ENCODE measurements at places on chromosomes 3 and 15.

DNA sequence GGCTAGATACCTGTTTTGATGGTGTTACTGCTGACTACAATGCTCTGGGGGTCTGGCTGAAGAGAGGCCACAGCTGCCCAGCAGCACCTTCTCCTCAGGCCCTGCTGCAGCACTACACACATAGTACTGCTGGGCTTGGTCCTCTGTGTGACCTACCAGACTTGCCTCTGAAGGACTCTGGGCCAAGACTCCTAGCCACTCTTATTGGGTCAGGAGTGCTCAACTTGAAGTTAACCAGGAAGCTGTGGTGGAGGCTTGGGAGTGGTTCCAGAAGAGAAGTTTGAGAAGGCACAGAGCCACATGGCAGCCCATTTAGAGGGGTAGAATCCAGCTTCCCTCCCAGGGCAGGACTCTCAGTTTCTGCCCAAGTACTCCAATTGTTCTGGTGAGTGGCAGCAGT, 16.6 kb downstream of the ELP6 start:
- DNase-seq = no peak

- no peak for DNase-seq
Observed at GRCh38 chr15:39944726-39945125, 10.8 kb downstream of the EIF2AK4 start.

DNA sequence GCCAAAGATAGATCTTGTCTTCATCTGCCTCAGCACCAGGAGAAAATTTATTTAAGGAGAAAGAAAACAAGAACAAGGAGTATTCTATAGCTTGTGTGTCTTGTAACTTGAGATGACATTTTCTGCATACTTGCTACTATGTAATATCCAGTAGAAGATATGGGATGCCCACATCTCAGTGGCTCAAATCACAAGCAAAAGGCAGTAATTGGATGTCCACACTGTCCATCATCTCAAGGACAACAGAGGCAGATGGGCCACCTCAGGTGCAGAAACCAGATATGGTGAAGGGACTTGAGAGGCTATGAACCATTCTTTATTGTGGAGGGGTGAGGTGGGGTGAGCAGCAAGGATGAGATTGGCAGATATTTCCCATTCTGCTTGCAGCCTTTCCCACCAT, 309.0 kb downstream of the GBE1 start:
- no peak for DNase-seq

GRCh38 chr3:31442755-31443154, 90.0 kb upstream of the STT3B start:
- no peak for DNase-seq

GRCh38 chr3:98608029-98608428, 14.6 kb upstream of the CPOX start:
- no peak for DNase-seq

- DNase-seq = no peak
Observed at GRCh38 chr15:62945760-62946159, 96.8 kb upstream of the TPM1 start.

- no peak for DNase-seq
Observed at GRCh38 chr3:134239538-134239937, 11.1 kb downstream of the RYK start.

DNA sequence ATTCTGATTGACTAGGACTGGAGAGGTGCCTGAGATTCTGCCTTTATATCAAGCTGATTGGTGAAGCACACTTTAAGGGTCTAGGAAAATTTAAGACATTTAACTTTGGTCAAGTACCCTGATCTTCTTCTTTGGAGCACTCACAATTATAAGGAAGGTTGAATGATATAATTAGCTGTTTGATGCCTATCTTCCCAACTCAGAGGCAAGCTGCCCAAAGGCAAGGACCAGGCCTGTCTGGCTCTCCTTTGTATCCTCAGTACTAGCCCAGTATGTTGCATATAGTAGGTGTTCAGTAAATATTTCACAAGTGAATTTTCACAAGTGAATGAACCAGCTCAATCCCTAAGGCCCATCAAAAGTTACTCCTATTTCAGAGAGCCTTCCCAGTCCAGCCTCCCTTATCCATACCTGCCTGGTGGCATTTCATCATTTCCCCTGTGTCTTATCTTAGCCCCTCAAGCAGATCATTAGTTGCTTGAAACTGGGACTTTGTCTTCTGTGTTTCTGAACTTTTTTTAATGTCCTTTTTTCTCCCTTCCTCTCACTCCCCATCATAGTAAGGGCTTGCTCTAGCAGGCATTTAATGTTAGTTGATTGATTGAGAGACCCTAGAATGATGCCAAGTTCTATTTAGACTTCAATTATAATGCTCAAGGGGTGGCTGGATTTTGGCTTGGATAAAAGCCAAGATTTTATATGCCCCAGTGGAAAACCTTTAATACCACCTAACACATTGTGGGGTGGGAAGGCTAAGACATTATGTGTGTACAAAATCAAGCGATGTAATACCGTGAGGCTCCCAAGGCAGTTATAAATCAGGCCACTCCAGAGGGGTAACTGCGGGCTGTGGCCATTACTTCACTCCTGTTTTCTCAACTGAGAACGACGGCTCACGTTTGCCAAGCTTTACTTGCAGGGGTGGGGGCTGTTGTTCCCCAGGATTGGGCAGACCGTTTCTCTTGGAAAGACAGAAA, 43.2 kb upstream of the BOC start:
- DNase-seq = no peak

DNA sequence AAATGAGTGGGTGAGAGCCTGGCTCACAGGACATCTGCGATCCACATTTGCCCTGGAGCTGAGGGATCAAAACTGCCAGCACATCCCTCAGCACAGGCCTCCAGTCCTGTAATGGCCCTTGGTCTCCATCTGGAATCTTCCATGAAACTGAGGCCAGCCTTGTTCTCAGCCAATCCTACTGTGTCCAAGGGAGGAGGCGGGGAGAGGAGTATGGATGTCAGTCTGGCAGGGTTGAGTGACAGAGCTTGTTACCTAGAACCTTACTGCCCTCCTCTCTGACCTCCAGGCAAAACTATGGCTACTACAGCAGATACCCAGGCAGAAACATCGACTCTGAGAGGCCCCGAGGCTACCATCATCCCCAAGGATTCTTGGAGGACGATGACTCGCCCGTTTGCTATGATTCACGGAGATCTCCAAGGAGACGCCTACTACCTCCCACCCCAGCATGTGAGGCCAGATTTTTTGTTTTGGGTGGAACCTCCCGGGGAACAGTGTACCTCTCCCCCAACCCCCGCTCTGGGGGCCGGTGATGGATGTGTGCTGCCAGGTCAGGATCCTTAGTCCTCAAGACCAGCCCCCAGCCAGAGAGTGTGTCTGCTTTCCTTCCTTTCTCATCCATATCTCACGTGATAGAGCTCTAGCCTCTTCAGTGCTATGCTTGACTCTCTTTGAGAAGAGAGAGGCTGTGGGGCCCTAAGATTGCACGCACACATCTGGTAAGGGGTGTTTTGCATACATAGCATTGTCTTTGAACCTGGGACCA, 41.3 kb downstream of the CHDH start:
- no peak for DNase-seq

- DNase-seq = no peak
Observed at GRCh38 chr3:135513106-135514059, 452.1 kb upstream of the PPP2R3A start.

- DNase-seq = no peak
Observed at GRCh38 chr3:13266005-13266404, 154.1 kb downstream of the NUP210 start.

DNA sequence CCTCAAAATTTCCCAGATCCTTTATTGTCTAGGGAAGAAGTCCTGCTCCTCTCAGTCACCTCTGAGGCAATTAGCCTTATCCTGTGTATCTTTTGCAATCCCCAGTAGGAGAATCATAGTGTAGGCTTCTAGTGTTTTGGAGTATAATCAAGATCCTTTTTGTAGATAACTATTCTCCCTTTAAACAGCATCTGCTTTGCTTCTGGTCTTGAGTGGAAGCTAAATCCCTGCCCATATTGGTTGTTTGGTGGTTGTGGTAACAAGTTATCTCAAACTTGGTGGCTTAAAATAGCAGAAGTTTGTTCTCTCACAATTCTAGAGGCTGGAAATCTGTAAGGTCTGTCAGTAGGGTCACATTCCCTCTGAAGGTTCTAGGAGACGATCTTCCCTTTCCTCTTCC, 217.5 kb upstream of the RASGRP1 start:
- no peak for DNase-seq

DNA sequence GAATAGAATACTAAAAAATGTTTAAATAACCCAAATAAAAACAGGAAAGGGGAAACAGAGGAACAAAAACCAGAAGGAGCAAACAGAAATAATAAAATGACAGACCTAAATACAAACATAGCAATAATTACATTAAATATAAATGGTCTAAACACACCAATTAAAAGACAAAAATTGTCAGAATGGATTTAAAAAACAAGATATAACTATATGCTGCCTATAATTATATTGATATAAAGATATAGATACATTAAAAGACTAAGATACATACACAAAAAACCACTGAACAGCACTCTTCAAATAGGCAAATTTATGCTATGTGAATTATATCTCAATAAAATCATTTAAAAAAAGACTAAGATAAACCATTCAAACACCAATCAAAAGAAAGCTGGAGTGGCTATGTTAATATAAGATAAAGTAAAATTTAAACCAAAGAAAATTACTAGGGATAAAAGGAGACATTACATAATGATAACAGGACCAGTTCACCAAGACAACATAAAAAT, 168.9 kb downstream of the SMAD6 start:
- no peak for DNase-seq

DNA sequence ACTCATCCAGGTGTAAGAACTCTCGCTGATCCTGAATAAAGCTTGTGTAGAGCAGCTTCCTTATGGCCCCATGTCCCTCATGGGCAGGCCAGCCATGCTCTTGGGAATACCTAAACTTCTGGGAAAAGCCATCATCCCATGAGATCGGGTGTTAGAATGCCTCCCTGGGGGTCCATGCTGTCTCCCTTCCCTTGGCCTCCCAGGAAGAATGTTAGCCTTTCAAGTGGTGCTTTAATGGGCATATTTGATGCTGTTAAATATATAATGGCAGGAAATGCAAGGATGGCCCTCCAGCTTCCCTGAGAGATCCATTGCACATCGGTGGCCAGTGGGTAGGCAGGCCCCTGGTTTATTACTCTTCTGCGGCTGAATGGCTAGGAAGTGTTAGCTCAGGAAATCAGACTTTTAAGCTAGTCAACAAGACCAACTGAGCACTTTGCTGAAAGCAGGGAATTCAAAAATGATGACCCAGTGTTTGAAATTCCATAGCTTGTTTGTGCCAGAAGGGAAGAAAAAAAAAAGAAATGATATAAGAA, 60.5 kb upstream of the LRTM1 start:
- no peak for DNase-seq

DNA sequence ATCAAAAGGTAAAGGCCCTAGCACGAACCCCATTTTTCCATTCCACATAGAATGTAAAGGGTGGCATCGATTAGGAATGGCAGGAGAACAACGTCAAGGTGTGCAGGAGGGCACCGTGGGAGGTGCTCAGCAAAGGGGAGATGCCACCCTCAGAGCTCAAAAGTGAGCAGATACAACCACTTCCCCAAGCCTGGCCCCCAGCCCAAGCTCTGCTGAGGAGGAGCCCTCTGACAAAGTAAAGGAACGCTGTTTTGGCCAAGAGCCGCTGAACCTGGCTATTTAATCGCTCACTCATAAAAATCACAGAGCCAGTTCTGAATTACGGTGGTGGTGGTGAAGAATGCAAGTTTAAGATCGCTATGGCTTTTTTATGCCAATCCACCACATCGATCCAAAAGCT, 12.4 kb downstream of the GNB5 start:
- no peak for DNase-seq

- DNase-seq = no peak
Observed at GRCh38 chr15:55327387-55327786, 8.4 kb downstream of the PIGB start.

DNA sequence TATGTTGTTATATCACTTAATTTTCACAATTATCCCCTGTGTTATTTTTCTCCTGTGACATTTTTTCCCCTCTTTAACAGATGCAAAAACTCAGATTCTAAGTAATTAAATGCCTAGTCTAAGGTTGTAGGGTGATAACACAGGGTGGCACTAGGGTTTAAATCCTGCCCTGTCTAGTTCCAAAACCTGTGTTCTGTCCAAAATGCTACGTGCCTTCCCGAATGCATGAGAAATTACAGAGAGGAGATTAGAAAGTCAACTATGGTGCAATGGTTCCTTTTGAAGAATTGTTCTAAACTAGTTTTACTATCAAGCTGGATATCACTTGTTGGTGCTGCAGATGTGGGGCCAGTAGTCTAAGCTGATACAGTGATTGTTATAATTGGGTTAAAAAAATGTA, 108.0 kb downstream of the DIPK2A start:
- no peak for DNase-seq

GRCh38 chr15:38691377-38691776, 126.8 kb upstream of the RASGRP1 start:
- no peak for DNase-seq

DNA sequence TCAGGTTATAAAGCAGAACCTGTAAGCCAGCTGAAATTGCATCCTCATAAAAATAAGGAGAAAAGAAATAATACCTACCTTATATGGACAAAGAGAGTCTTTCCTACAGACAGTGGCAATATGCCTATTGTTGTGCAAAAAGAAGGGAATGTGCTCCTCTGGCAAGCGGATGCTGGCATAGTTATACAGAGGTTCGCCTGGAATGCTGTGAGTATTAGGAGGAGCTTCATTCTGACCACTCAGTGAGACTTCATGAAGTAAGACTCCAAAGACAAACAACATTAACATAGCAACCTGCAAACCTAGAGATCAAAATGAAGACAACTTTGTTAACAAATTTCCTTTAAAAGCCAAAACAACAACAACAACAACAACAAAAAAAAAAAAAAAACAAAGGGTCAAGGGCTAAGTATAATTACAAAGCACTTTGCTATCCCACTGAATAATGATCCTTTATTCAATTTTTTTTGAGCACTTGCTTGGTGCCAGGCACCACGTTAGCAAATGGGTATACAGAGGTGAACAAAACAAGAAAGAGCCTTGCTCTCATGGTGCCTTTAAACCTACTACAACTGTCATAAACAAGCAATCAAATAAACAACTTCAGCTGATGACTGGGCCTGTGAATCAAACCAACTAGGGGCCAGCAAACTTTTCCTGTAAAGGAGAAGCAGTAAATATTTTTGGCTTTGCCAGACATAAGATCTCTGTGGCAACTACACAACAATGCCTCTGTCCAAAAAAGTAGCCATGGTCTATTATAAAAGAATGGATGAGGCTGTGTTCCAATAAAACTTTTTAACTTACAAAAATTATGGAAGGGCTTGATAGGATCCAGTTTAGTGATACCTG, 3.7 kb downstream of the EOGT start:
- no peak for DNase-seq

DNA sequence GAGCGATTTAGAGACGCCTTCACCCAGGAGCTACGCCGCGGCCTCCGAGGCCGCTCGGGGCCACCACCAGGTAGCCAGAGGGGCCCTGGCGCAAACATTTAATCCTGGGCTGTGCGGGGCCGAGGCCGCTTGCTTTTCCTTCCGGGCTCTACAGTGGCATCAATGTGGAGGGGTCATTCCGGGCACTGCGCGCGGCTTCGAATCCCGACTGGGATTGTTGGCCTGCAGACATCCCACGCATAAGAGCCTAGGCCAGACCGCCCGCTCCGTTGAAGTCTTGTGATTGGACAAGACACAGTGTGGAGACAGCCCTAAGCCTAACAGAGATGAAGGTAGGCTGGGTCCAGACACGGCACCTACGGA, 568 bp upstream of the NCBP2 start:
- no peak for DNase-seq
